ENCODE measurements at places on chromosomes 6 and 20.

GRCh38 chr6:10591422-10592160 lies 70.4 kb downstream of the GCNT2 start:
- no peak for DNase-seq

DNA sequence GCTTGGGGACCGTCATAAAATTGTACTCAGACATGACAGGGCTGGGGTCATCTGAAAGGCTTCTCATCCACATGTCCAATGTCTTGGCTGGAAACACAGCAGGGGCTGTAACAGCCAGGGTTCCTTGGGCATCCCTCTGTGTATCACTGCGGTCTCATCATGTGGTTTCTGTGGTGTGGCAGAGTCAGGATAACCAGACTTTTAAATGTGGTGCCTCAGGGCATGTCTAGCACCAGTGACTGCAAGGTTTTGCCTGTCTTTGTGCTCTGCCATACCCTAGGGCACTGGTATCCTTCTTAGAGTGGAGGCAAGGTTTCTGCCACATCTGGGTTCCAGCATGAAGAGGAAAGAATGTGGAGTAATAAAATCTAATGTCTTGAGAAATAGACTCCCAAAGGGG lies 124.2 kb downstream of the PLEKHG1 start:
- DNase-seq: no peak

GRCh38 chr6:159376516-159377158 lies 207.4 kb downstream of the FNDC1 start:
- DNase-seq: no peak

DNA sequence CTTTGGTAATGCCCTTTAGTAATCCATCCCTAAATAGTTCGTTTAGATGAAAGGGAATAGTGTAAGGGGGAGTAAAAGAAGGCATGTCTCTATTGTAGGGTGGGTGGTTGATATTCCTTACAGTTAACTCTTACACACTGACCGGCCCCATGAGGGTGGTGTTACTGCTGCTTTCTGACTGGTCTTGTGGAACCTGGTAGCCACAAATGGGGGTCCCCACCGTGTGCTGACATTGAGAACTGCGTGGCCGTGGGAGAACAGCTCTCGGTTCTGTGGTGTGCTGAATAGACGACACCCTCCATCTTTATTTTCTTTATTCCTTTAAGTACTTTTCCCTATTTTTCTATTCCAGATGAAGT lies 19.3 kb downstream of the MRAP2 start:
- DNase-seq: no peak

DNA sequence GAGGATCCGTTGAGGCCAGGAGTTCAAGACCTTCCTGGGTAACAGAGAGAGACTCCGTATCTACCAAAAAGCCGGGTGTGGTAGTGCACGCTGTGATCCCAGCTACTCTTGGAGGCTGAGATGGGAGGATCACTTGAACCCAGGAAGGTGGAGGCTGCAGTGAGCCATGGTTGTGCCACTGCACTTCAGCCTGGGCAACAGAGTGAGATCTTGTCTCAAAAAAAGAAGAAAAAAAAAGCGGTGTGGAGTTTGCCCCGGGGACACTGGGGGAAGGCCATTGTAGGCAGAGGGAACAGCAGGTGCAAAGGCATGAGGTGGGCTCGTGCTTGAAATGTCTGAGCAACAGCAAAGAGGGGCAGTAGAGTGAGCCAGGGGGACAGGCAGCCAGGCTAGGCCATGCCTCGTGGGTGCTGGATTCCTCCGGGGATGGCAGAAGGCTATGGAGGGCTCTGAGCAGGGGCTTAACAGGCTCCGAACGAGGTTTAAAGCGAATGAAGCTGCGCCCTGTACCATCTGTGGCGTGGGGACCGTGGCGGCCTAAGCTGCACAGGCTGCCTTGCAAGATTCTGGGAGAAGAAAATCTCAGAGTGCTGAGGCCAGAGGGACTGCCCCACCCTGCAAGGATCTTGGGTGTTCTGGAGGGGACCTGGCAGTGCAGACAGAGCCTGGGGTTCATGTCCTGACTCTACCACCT lies 36.9 kb upstream of the NOL4L start:
- DNase-seq: no peak

DNA sequence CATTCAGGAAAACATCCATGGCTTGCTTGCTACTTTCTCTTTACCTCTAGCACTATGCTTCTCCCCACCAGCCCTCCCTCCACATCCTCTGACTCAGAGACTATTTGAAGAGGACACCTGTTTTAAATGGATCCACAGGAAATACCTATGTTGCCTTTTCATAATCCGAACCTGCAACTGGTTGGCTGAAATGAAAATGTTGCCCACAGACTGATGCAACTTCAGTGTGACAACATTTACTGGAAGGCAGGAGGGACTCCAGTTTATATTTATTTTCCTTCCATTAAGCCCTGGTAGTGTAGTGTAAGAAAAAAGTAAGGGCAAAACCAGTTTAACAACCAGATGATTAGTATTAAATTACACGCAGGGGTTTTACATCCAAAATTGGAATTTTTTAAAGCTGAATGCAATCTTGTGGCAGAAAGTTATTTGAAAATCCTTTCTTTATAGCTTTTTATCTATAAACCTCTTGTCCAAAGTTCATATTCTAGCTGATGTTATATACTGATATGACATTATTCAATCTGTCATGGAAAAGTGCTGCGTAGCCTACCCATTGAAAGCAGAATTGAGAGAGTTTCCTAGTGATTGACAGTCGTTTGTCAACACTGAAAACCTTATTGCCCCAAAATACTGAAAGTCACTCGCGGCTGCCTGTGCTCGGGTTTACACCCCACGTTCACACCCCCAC lies 881 bp upstream of the AIG1 start:
- peak; percentile 59 for DNase-seq

- DNase-seq: no peak
Observed at GRCh38 chr6:104597541-104598050, 262.1 kb downstream of the HACE1 start.

- no peak for DNase-seq
Observed at GRCh38 chr20:18978311-18978710, 164.7 kb downstream of the SCP2D1 start.

DNA sequence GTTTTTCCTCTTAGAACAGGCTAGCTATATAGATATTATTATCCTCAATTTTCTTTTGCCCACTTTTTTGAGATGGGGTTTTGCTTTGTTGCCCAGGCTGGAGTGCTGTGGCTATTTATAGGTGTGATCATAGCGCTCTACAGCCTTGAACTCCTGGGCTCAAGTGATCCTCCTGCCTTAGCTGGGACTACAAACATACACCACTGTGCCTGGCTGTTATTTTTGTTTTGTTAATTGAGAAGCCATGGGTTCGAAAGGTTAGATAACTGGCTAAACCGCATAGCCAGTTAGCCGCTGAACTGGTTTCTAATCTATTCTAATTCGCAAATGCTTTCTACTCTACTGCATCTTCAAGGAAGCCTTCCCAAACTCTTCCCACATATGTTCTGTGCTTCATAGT lies 425.8 kb downstream of the CDKAL1 start:
- no peak for DNase-seq

DNA sequence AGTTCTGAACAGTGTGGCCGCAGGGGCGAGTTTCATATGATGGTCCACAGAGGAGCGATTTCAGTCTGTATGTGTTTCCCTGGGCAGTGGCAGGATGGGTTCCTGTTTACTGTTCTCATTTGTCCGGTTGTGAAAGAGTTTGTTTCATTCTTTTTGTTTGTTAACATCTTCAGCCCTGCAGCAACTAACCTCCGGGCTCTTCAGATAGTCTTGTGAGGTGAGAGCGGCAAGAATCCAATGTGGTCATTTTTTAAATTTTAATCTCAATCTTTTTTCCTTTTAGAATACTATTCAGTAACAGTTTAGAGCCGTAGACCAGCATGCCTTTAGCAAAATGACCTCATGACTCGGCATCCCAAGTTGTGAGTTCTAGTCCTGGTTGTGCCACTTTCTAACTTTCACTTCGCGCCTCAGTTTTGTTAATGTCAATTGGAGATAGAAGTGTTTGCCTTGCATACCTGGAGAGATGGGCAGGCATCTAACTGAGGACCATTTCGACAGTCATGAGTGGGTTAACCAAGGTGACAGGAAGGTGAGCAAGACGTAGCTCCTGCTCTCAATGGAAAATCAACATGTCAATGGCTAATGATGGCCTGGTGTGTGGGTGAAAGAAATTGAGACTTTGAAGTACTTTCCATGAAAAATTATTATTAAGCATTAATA lies 38.5 kb upstream of the PXDC1 start:
- no peak for DNase-seq

- DNase-seq: no peak
Observed at GRCh38 chr6:119856136-119856535, 506.6 kb upstream of the MAN1A1 start.

DNA sequence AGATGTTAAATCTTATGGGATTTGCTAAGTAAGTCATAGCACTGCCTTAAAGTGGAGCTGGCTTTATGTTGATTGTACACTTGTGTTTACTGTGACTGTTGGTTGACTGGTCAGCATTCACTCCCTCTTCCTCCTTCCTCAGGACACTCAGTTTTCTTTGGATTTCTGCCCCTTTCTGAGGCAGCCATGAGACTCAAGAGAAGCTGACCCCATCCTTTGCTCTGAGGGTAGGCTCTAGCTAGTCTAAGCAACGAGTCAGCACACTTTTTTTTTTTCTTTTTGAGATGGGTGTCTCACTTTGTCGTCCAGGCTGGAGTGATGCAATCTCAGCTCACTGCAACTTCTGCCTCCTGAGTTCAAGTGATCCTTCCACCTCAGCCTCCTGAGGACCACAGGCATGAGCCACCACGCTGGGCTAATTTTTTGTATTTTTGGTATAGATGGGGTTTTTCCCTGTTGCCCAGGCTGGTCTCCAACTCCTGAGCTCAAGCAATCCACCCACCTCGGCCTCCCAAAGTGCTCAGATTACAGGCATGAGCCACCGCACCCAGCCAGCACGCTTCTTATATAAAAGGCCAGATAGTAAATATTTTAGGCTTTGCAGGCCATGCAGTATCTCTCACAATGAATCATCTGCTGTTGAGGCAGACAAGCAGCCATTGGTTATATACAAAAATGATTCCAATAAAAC lies 191.4 kb downstream of the NFATC2 start:
- DNase-seq: no peak

DNA sequence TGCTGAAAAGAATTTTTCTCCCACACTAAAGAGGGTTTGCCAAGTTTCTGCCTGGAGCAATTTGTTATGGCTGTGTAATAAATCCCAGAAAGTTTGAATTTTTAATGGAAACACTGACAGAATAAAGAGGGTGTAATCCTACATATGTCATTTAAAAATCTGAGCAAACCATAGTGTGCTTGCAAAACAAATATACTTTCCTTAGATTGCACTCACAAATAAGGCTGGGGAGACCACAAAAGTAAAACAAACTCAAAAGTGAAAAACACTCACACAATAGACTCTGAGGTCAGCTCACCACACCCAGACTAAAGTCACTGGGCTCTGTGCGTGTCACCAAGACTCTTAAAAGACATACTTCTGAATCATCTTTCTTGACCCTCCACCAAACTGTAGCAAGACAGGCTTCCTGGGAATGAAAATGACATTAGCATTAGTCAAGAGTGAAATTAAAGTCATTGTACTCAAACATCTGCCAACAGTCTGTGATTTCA lies 4.8 kb upstream of the ATXN1 start:
- DNase-seq: peak; percentile 49

- no peak for DNase-seq
Observed at GRCh38 chr6:88520017-88520338, 353.8 kb upstream of the CNR1 start.

DNA sequence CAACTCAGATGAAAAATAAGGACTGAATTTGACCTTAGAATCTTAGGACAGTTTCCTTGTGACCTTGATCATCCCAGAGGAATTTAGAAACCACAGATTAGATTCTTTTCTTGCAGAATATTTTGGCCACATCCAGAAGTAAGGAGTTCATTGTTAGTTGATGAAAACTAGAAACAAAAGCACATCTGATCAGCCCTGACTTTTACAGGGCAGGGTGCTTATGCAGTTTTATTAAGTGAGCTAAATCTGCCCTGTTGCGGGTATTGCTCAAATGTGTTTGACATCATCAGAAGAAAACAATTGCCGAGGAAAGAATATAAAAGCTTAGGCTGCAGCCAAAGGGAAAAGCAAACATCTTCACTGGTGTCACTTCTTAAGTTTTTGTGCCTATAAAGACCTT lies 100.8 kb downstream of the MTFR2 start:
- no peak for DNase-seq

- no peak for DNase-seq
Observed at GRCh38 chr20:22080985-22081384, 375.5 kb downstream of the PAX1 start.

DNA sequence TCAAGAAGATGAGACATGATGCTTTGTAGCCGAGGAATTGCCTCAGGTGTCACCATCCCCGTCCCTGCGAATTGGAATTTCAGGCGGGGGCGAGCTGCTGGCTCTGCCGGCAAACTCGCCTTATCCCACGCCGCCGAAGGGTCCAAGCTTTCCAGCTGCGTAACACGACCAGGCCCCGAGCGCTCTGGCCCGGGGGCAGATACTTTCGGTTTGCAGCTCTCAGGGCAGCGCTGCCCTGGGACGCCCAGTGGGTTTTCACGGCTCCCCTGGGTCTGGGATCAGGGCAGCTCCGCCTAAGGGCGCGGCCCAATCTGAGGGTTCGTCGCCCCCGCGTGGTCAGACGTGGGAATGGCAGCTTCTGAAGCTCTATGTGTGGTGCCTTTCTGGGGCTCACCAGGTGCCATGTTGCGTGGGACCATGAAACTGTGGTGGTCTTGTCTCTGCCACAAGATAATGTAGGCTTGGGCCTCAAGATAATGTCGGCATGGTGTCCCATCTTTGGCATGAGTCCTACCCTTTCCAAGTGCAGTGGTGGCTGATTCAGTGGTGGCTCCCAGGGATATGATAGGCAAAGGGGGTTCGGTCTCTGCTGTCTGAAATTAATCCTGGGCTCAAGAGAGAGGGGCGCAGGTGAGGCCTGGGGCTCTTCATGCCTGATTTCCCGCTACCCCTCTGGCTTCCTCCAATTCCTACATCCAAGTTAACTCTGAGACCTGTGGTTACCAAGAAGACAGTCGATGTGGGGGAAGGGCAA lies 21.0 kb downstream of the PIGT start:
- peak; percentile 92 for DNase-seq

DNA sequence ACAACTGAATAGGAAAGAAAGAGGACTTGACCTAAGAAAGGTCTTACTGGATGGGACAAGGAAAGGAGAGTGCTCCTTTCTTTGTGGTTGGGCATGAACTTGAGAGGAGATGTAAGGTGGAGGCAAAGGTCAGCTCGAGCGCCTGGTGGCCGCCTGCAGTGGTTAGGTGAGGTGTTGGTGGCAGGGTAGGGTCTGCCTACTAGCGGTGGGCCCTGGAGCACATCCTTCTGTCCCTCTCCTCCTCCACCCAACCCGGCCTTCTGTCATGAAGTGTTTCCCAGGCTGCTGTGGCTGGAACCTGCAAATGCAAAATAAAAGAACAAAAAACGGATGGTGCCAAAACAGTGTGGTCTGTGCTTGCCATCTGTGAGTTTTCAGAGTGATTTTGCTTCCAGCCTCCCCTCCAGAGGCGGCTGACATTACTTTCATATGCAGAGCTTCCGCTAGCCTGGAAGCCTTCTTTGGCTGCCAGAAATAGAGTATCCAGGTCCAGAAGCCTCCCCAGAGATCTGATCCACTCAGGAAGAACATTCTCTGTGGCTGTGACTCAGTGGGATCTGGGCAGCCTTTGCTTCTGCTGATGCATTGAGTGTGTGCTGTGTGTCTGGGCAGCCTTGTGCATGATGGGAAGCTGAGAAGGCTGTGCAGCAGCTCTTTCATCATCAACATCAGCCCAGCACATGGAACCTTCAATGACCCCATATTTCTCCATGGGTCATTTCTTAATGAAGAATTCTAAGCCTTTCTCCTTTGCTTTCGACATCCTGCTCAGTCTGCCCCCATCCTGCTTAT lies 79.8 kb upstream of the FAM184A start:
- DNase-seq: no peak
